Brain (organoid and tissue), 16 donors: ENCODE measurements at places on chromosomes 11 and 22. TPM values are rescaled to one million over a fixed set of nuclear protein-coding genes. Genes with fewer than 3 reads are reported as not detected.

MLC1 gene
- 83.5 TPM for polyA plus RNA-seq

UPK3A gene
- 13.6 TPM for polyA plus RNA-seq

MAFF gene
- 10.5 TPM for polyA plus RNA-seq

OR8A1 gene
- not detected for polyA plus RNA-seq

FAM180B gene
- polyA plus RNA-seq = not detected

ANKK1 gene
- polyA plus RNA-seq = 0.12 TPM

GGT5 gene
- 45.0 TPM for polyA plus RNA-seq

TSPAN32 gene
- polyA plus RNA-seq = not detected

CRACR2B gene
- polyA plus RNA-seq = 3.1 TPM

TXN2 gene
- 126 TPM for polyA plus RNA-seq

RAB39A gene
- polyA plus RNA-seq = 5.6 TPM

INTS4 gene
- 27.7 TPM for polyA plus RNA-seq

KCNQ1 gene
- 13.4 TPM for polyA plus RNA-seq

MAJIN gene
- not detected for polyA plus RNA-seq

EMID1 gene
- polyA plus RNA-seq = 30.2 TPM

SLC25A45 gene
- 4.0 TPM for polyA plus RNA-seq

MOGAT2 gene
- not detected for polyA plus RNA-seq

YPEL4 gene
- polyA plus RNA-seq = 25.0 TPM

SYCE3 gene
- 2.9 TPM for polyA plus RNA-seq

EHF gene
- 0.22 TPM for polyA plus RNA-seq

CCDC73 gene
- not detected for polyA plus RNA-seq

MFNG gene
- 6.8 TPM for polyA plus RNA-seq

PAAF1 gene
- polyA plus RNA-seq = 56.6 TPM

PLAAT3 gene
- polyA plus RNA-seq = 122 TPM

APOBEC3B gene
- 49.9 TPM for polyA plus RNA-seq

OR4D5 gene
- polyA plus RNA-seq = not detected

TREH gene
- polyA plus RNA-seq = not detected

PGA5 gene
- polyA plus RNA-seq = not detected

CARNS1 gene
- 68.5 TPM for polyA plus RNA-seq

SAA4 gene
- polyA plus RNA-seq = not detected

SLC22A6 gene
- 2.0 TPM for polyA plus RNA-seq

APOL5 gene
- not detected for polyA plus RNA-seq
